ENCODE measurements at places on chromosomes 11 and 22.

DNA sequence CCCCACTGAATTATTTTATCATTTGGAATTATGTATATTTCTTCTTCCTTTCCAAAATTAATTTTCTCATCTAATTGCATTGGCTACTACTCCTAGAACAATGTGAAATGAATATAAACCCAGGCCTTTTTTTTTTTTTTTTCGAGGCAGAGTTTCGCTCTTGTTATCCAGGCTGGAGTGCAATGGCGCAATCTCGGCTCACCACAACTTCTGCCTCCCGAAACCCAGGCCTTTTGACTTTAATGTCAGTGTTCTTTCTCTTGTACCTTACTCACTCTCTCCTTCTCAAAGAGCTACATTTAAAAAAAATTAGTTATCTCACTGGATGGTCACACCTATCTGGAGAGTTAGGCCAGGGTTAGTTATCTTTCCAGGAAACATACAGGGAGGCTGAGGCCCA, 35.3 kb upstream of the LRRC32 start:
- DNase-seq, result no peak

- no peak for DNase-seq
These were observed 4.8 kb downstream of the FBXO3 start for GRCh38 chr11:33769542-33769941.

DNA sequence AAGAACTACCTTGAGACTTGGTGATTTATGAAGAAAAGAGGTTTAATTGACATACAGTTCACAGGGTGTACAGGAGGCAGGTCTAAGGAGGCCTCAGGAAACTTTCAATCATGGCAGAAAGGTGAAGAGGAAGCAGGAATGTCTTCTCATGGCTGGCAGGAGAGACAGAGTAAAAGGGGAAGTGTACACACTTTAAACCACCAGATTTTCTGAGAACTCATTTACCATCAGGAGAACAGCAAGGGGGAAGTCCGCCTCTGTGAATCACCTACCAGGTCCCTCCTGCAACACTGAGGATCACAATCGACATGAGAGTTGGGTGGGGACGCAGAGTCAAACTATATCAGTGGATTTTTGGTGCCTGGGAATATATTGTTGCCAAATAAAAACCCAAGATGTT, 40.3 kb upstream of the OR5D13 start:
- DNase-seq, result no peak

DNA sequence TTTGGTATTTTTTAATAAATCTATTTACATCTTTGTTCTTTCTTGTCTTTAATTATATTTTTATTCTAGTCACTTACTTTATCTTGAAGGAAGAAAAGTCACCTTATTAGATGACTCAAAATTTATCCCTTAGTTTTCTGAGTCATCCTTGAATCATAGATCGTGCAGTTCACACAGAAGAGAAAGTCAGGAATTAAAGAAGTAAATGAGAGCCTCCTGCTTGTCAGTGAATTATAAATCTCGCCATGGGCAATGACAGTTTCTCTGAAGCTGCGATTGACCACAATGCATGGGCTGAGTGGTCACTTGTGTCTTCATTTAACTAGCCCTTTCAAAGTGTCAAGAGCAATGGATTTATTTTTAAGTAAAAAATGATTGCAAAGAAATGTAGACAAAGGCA, 91.2 kb downstream of the LUZP2 start:
- no peak for DNase-seq

DNA sequence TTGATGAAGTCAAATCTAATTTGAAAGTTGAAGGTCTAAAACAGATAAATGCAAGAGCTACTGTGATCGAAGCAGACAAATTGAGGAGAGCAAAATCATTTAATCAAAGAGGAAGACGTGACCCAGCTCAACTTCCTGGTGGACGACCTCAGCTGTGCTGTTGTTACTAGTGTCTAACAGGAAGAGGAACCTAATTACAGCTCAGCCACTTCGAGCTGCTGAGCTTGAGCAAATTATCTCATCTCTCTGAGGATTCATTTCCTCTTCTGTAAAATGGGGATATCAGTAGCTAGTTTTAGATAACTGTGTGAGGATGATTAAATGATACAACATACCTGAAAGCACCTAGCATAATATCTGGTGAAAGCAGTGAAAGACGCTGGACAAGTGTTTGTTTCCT, 48.6 kb upstream of the OLFML1 start:
- no peak for DNase-seq

- no peak for DNase-seq
These were observed 183.2 kb upstream of the TBCEL start for GRCh38 chr11:120840661-120841060.

GRCh38 chr11:76234416-76235232, 28.3 kb upstream of the WNT11 start:
- no peak for DNase-seq

GRCh38 chr11:85627332-85627997, at the start of gene DLG2:
Gene DLG2 (minus strand): TSS chr11:85627344.
- DNase-seq, result peak; percentile 16

- DNase-seq, result peak; percentile 63
These were observed 13.1 kb upstream of the RAB38 start for GRCh38 chr11:88188251-88188931.

GRCh38 chr11:33778675-33779074, 4.4 kb upstream of the FBXO3 start:
- no peak for DNase-seq

- DNase-seq, result no peak
These were observed 38.2 kb upstream of the PANX1 start for GRCh38 chr11:94090401-94090800.

GRCh38 chr22:39946503-39947219, 13.5 kb upstream of the TMA7B start:
- DNase-seq, result no peak

GRCh38 chr11:71442880-71443279, 5.3 kb downstream of the DHCR7 start:
- no peak for DNase-seq

DNA sequence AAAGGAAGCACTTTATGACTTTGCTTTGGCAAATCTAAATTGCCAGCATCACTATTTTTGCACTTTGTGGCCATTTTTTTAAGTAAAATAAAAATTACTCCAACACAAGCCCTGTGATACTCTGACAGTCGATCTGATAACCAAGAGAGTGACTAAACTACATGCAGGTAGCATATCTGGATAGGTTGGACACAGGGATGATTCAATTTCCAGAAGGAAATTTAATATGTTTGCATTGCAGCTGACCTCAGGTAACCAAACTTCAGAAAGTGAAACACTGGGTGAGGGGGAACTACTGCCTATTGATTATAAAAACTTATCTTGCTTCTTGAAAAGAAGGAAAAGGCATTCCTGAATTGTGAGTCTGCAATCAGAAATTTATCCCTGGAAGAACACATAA, 13.9 kb downstream of the OR5B3 start:
- no peak for DNase-seq

DNA sequence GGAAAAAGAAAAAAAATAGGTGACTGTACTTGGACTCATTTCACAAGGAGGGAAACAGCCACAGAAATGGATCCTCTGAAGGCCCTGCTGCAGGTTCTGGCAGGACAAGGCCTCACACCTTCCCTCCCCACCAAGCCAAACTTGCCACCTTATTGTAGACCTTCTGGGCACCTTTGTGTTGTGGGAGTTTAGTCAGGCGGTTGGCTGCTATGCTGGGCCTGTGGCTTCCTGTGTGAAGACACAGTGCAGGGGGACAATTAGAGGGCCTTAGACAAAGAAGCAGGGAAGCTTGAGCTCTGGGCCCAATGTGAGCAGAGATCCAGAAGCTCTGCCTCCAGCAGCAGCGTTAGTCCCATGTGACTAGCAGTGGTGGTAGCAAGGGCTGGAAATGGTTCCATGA, 4.2 kb downstream of the RAB1B start:
- no peak for DNase-seq

GRCh38 chr11:44483919-44484610, 81.4 kb upstream of the CD82 start:
- no peak for DNase-seq

GRCh38 chr11:103927535-103927934, 108.9 kb upstream of the DDI1 start:
- DNase-seq, result no peak

- DNase-seq, result no peak
These were observed 383 bp upstream of the TMEM223 start for GRCh38 chr11:62792202-62792575.

GRCh38 chr11:122183933-122184332, 67.9 kb upstream of the BLID start:
- DNase-seq, result no peak

- DNase-seq, result no peak
These were observed 10.7 kb downstream of the RAG1 start for GRCh38 chr11:36578458-36578857.

- DNase-seq, result no peak
These were observed 42.8 kb downstream of the SHISAL1 start for GRCh38 chr22:44269757-44270555.

DNA sequence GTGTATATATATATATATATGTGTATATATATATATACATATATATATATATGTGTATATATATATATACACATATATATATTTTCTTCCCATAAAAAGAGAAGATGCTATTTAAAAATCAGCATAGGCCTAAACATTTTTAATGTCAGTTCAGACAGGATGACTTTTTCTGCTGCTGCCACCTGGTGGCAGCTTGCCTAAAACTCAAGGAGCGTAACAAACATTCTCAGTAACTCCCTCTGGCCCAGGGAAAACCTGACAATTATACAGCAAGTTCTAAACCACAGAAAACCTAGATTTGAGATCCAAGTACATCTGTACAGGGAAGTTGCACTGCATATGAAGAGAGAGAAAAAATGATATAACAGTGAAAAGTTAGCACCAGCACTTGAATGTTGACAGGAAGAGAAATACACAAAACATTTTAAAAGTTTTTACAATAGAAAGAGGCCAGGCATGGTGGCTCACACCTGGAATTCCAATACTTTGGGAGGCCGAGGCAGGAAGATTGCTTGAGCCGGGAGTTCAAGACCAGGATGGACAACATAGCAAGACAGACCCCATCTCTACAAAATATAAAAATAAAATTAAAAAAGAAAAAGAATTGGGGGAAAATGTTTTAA, 16.6 kb downstream of the OR8A1 start:
- peak; percentile 54 for DNase-seq

DNA sequence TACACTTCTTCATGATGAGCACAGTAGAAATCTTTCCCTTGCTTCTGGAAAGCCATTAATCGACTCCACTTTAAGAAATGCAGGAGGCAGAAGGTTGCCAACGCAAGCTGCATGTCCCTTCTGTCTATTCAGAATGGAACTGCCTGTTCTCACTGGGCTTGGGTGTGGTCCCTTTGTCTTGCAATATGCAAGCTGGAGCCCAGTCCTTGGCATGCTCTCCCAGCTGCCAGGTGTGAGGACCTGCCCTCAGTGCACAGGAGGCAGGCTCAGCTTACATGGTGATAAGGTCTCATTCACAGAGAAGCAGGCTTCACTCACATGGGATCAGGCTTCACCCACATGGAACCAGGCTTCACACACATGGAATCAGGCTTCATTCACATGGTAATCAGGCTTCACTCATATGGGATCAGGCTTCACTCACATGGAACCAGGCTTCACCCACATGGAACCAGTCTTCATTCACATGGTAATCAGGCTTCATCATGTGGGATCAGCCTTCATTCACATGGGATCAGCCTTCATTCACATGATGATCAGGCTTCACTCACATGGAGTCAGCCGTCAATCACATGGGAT, 59.2 kb upstream of the USP47 start:
- DNase-seq, result no peak

- no peak for DNase-seq
These were observed 303.9 kb downstream of the CASP12 start for GRCh38 chr11:104594228-104594958.

DNA sequence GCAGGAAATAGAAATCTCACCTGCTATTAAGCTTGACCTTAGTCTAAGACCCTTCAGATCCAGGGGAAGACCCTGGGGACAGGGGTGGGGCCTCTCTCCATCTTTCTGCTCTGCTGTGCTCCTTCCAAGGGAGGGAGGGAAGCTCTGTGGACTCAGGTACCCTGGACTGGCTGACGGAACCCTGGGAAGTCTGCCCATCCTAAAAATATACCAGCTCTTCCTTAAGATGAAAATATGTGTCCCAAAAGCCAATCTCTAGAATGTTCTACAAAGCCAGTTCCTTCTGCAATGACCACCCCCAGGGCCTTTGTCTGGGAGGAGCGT, 73.7 kb downstream of the RTL6 start:
- no peak for DNase-seq

DNA sequence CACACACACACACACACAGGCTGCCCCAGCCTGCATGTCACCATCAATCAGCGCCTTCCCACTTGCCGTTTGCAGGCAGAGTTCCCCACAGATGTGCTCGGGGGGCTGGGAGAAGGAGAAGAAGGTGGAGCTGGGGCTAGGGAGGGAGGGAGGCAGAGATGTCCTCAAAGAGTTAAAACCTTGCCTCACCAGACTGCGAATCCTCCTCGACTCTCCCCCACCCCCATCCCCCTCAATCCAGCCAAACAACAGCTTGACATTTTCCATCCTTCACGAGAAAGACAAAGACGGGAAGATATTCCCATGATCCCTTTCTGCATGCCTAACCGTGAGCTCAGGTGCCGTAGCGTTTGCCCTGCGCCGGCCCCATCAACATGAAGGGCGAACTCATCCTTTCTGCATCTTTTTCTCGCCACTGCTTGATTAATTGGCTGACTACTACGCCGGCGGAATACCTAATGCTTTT, 365.5 kb downstream of the MIAT start:
- DNase-seq, result no peak

All from renal pelvis (tissue), 12 donors.